ENCODE measurements at places on chromosomes 1 and 21.

DNA sequence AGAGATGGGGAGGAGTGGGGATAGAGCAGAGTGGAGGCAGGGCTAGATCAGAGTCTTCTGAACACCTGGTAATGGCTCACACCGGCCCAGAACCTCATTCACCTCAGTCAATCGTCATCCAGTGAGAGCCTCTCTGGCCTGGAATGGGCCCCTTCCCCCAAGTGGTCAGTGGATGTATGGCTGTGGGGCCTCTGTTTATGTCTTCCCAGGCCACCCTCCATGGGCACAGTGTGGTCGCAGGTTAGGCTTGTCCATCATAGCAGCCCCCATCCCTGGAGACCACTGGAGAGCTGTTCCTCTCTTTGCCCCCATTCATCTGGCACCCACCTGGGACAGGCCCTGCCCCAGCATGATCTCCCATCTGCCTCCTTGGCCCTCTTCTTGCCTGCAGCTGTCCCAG, 29.6 kb upstream of the TENT5C start:
- no peak for DNase-seq

DNA sequence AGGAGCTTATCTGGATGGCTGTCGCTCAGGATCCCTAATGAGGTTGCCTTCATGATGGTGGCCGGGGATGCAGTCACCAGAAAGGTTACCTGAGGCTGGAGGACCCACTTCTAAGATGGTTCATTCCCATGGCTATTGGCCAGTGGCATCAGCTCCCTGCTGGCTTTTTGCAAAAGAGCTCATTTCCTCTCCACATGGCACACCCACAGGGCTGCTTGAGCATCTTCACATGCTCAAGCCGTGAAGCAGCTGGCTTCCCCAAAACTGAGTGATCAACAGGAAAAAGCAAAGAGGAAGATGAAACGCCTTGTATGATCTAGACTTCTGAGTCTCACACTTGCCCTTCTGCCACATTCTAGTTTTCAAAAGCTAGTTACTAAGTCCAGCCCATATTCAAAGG, 124.6 kb upstream of the CXADR start:
- DNase-seq: no peak

DNA sequence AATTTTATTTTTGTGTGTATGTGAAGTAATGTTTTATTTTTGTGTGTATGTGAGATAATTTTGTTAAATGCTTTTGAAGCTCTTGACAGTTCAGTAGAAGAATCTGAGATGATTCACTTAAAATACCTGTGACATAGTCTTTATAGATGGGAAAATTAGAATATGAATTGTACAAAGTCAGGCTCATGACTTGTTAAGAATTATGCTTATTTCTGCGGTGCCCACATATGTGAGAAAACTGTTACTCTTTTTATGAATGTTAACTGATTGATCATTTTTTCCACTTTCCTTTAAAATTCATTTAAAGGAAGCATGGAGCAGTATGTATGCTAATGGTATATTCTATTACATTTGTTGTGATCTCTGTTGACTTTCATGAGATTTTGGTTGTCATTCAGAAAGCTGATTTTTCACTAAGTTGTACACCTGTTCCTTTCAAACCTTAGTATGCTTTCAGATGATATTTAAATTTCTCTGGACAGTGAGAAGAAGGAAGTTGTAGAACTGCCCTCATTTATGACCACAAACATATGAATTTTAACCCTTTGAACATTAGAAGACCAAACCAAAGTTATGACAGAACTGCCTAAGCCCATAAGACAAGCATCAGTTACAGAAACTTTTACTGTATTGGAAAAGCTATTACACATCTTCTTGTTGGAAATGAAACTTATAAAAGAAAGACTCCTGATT, 110.1 kb downstream of the POU2F1 start:
- DNase-seq: no peak

GRCh38 chr1:21175670-21176581, 771 bp downstream of the EIF4G3 start:
- peak; percentile 46 for DNase-seq

GRCh38 chr1:214541206-214541605, 10.2 kb downstream of the PTPN14 start:
- DNase-seq: no peak

DNA sequence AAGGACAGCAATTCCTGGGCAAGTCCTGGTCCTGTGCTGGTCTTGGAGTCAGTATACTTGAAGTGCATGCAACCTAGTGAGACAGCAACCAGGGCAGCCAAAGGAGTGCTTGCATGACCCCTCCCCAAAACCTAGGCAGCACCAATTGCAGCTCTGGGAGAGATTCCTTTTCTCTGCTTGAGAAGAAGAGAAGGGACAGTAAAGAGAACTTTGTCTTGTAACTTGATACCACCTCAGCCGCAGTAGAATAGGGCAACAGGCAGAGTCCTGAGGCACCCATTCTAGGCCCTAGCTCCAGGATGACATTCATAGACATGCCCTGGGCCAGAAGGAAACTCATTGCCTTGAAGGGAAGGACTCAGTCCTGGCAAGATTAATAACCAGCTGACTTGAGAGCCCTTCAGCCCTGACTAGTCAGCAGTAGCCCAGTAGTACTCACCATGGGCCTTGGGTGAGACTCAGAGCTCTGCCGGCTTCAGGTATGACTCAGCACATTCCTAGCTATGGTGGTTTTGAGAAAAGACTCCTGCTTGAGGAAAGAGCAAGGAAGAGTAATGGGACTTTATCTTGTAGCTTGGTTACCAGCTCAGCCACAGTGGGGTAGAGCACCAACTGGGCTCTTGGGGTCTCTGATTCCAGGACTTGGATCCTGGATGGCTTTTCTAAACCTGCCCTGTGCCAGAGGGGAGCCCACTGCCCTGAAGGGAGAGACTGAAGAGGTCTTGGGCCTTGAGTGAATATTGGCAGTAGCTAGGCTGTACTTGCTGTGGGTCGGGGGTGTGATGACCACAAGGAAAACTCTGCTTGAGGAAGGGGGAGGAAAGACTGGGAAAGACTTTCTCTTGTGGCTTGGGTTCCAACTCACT, 51.7 kb upstream of the ACADM start:
- no peak for DNase-seq

DNA sequence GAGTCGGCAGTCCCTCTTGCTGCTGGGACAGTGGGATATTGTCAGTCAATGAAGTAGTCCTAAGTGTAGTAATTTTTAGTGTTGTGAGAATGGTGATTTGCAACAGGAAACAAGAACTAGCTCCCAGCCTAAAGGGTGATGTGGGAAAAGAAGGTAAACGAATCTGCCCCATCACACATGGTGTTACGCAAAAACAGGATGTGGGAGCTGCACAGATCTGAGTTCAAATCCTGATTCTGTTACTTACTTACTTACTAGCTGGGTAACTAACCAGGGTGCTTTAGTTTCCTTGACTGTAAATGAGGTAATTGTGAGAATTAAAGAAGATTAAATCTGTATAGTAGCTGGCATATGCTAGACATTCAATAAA, 22.3 kb downstream of the NAV1 start:
- DNase-seq: no peak

DNA sequence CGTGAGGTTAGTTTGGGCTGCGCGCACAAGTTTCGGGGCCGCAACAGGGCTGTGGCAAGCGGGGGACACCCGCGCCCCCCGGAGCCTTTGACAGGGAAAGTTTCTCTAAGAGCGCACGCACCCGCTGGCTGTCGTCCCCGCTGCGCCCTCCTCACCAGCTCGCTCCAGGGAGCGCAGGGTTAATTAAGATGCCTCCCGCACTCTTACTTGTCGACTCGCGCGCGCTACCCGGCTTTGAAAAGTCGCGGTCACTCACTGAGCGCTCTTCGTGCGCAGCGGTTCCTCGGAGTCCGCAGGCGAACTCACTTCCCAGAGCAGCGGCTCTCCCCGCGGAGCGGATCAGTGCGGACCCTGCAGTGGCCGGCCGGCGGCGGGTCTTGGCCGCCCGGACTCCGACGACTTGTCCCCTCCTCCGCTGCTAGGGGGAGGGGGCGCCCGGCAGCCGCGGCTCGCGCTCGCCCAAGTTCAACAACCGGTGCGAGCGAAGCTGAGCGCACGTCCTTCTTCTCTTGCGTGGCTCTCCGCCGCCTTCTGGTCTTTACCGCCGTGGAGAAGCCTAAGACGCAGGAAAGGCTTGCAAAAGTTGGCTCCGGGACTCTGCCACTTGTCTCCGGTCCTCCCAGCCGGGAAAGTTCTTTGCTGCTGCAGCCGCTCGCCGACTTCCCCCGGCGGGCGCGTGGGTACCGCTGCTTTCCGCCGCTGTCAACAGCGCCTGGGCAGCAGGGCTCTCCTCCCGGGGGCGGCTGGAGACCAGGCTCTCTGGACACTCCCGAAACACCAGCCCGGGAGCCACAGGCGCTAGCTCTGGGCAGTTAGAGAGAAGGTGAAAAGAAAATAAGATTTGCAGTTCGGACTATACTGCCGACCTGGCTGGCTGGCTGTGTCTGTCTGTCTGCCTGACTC, 506 bp downstream of the JUN start:
- DNase-seq: peak; percentile 60

DNA sequence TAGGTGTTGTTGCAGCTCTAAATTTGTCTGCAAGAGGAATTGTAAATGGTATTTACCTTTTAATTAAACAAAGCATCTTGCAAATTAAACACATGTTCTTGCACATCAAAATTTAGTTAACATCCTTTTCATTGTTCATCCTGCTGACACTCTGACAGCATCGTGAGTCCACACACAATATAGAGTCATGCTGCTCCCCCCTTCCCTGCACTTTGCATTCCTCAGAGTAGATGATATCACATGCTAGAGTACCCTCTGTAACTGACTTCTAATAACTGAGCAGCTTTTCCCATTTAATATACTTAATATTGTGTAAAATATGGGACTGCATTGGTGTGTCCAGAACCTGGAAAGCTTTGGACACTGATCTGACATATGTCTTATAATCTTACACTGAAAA, 138.8 kb upstream of the DPYD start:
- DNase-seq: no peak

GRCh38 chr21:35982717-35983116, 77.6 kb downstream of the SETD4 start:
- no peak for DNase-seq

DNA sequence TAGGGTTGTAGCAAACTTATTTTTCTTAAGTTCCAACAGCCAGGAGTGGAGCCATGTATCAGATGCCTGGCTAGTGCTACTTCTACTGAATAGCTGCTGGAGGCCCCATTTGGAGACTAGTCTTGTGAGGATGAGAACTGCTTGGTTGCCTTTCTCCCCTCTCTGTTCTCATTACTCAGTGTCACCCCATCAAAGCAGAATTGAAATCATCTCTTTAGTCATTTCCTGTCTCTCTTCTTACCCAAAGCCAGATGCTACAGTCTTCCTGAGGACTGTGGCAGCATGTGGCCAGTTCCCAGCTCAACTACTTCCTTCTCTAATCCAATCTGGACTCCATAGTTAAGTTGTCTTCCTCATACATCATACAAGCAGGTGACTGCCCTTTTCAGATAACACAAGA, 197.5 kb downstream of the BRINP2 start:
- DNase-seq: no peak

- no peak for DNase-seq
Measured at GRCh38 chr1:47759936-47760629, 237.1 kb downstream of the TRABD2B start.

DNA sequence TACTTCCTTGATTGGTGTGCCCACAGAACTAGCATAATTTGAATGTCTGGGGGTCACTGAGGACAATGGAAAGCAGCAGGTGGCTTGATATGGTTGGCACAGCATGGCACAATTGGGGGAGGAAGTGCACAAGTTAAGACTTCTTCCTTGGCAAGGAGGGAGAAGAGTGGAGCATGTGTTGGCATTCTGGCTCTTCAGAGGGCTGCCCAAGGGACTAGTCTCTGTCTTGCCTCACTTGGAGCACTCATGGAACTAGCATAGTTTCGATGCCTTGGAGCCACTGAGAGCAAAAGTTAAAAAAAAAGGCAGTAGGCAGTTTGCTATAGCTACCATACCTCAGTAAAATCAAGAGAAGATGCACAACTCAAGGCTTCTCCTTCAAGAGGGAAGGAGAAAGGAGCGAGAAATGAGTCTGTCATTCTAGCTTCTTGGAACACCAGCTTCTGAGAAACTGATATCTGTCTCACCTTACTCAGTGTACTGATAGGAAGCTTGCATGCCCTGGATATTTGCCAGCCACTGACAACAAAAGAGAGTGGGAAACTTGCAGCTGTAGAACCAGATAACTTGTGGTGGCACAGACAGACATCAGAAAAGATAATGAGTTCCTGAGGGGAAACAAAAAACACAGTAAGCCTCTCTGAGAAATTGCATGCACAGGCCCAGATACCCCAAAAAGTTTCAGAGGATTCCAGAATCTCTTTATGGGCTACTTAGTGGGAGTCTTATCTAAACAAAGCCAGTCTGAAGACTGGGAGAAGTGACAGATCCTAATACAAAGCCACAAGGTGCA, 207.5 kb upstream of the SAMSN1 start:
- no peak for DNase-seq

GRCh38 chr1:91730801-91731732, 154.9 kb downstream of the TGFBR3 start:
- DNase-seq: no peak

DNA sequence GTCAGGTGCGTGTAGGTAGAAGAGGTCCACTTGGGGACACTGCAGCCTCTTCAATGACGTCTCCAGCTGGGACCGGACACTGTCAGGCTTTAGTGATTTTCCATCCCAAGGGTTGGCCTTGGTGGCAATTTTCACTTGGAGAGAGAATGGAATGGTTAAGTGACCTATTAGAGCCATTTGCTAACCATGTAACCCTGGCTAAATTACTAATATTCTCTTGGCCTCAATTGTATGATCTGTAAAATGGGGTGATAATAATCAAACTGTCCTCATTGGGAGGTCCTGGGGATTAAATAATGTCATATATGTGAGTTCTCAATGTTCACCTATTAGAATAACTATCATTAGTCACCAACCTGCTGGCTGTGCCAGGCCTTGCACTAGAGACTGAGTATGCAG, 3.4 kb downstream of the AKR7A2 start:
- no peak for DNase-seq

DNA sequence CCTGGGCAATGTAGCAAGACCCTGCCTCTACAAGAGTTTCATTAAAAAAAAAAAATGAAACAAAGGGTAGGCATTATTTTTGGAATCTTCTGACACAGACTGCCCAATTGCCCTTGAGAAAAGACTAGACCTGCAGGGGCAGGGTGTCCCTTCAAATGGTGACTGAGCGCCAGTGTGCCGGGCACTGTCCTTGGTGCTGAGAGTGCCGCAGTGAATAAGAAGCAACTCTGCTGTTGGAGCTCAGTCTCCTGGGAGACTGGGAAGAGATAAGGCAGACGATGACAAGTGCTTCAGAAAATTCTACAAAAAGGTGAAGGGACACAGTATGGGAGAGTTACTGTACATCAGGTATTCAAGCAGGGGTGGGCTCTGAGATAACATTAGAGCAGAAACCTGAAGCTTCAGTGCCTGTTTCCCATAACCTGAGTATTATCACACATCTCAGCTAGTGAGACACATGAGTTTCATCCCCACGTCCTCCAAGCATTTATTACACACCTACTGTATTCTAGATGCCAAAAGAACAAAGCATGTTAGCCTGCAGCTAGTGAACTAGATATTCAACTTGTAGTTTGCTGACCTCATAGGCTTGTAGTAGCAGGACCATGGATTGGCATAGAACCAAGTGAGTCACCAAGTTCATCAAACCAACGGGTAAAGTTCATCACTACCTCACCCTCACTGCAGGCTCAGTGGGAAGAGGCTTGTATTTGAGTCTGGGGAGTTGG, 18.4 kb upstream of the RPL11 start:
- DNase-seq: no peak

GRCh38 chr1:232764458-232765251, 40.6 kb upstream of the MAP10 start:
- DNase-seq: no peak
